T1000 (cell line): ENCODE measurements at places on chromosomes 7 and 10.
A peak's percentile ranks its signal among the peaks of the same experiment; 100 is the strongest.

- no peak for DNase-seq
These were observed 48.4 kb downstream of the TES start for GRCh38 chr7:116258734-116259133.

DNA sequence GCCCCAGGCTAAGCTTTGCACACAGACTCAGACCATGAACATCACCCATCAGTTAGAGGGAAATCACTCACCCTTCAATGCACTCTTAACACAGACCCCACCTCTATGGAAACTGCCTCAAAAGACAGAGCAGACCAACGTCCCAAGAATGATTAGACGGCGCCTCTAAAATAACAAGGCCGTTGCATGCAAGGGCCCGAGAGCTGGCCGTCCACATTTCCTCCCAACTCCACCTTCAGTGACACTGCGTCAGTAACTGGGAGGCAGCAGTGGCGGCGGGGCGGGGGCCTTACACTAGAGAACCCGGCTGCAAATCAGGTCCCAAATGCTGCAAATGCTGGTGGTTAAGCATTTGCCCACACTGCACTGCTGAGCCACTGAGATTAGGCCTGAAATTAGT lies 115.0 kb downstream of the PTPRN2 start:
- DNase-seq, result no peak

- DNase-seq, result no peak
These were observed 1.0 kb downstream of the AP1S1 start for GRCh38 chr7:101155303-101155702.

DNA sequence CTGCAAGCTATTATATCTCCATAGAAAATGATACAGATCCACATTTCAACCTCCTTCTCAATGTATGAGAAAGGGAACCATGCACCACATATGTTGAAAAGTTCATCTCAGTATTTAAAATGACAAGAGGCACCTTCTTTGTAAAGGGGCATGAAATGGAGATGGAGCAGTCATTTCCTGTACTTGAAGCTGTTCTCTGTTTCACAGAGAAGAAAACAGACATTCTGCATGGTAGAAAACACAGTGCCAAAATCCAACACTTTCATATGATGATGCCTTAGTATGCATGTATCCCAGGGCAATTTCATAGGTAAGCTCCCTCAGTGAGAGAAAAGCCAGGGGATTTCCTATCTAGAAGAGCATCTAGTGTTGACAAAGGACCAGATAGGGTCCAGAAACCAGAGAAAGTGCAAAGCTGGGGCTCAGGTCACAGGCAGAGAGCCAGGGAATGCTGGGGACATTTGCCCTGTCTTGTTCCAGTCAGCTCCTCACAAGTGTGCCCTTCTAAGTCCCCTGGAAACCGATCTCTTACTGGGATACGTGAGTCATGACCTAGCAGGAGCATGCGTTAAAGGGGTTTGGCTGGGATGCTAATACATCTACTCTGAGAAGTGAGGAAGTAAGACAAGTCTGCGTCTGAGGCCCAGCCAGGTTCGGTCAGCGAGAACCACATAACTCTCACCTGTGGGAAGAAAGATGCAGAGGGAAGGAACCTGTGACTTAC lies 118.7 kb downstream of the ICA1 start:
- DNase-seq, result no peak

DNA sequence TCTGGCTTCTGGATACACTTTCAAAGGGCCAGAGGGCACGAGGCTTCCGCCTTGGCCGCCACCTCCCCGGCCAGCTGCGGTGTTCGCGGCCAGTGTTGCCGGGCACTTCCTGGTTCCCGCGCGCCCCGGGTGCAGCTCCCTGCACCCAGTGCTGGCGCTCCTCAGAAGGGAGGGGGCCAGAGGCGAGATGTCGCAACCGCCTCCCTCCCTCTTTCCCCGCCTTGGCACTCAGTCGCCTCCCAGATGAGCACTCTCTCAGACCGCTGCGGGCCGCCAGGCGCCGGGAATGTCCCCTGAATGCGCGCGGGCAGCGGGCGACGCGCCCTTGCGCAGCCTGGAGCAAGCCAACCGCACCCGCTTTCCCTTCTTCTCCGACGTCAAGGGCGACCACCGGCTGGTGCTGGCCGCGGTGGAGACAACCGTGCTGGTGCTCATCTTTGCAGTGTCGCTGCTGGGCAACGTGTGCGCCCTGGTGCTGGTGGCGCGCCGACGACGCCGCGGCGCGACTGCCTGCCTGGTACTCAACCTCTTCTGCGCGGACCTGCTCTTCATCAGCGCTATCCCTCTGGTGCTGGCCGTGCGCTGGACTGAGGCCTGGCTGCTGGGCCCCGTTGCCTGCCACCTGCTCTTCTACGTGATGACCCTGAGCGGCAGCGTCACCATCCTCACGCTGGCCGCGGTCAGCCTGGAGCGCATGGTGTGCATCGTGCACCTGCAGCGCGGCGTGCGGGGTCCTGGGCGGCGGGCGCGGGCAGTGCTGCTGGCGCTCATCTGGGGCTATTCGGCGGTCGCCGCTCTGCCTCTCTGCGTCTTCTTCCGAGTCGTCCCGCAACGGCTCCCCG lies at the start of gene FFAR4:
FFAR4 (plus strand) TSS at position 231 of the 842 bp plus-strand sequence; CDS start at position 287, 56 bp downstream.
- DNase-seq, result no peak

GRCh38 chr7:108000875-108001763 lies 1.8 kb downstream of the LAMB1 start:
- no peak for DNase-seq

DNA sequence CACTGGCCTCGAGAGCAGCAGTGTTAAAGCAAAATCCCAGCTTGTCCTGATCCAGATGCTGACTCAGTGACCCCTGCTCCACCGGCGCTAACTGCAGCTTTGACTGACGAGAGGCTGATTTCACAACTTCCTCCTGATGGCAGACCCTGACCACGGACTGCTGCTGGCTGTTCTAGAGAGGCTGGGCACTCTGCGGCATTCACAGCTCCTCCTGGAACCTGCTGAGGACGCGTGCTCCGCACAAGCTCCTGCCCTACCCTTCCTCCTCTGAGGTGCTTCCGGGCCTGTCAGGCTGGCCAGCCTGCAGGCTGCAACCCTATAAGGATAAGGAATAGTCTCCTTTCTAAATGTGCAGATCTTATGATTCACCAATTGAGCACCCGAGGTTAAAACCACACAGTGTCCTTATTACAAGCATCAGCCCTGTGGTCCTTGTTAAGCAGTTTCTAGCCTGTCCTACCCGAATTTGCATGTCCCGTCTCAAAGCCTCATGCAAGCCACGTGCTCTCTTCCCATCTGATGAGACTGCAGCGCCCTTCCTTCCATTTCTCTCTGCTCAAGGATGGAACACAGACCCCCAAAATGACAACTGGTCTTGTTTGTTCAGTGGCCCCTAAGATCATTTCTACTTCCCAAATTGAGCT lies 35.5 kb upstream of the NCAPG2 start:
- DNase-seq, result peak; percentile 39

GRCh38 chr7:151373599-151373998 lies 32.0 kb downstream of the NUB1 start:
- DNase-seq, result no peak

DNA sequence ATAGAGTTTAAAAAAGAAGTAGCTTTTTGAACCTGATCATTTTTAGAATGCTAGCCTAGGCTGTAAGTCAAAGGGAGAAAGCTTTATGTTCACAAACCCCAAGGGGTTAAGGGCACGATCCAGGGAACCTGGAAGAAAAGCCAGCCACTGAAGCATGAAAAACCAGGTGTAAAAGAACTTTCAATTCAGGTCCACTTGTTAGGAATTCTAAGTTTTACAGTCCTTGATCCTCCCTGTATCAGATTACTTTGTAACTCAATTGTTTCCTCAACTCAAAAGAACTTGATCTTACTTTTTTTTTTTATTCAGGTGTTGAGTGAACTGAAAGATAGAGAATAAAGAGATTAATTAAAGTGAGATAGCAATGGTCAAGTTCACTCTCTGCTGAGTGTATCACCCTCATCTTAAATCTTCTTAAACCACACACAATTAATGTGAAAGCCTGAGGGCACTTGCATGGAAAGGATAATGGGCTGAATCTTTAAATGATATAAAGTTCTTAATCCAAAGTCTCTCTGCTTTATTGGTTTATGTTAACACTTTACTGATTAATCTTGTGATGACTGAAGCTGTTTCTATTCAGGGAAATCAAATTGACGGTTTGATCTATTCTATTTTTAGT lies 672.2 kb upstream of the LRRN3 start:
- DNase-seq, result no peak

DNA sequence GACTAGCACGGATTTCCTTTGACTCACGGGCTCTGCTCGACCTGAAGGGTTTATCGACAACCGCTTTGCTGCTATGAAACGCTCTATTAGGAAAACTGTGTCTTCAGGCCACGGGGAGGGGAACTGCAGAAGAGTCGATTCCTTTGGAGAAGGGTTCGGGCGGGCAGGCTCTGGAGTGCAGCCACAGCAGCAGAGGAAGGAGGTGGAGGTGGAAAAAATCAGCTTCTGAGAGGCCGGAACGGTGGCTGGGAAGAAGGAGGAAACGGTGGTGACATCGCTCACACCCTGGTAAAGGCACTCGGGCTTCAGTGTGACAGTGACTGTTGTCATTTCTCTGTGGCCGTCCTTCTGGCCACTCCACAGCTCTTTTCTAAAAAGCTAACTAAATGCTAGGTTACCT lies 64.6 kb upstream of the MGMT start:
- no peak for DNase-seq
